SIG-M5 (cell line): ENCODE measurements at places on chromosomes 11 and 22.

GRCh38 chr11:47389577-47390421 lies 11.5 kb upstream of the SPI1 start:
- no peak for DNase-seq

DNA sequence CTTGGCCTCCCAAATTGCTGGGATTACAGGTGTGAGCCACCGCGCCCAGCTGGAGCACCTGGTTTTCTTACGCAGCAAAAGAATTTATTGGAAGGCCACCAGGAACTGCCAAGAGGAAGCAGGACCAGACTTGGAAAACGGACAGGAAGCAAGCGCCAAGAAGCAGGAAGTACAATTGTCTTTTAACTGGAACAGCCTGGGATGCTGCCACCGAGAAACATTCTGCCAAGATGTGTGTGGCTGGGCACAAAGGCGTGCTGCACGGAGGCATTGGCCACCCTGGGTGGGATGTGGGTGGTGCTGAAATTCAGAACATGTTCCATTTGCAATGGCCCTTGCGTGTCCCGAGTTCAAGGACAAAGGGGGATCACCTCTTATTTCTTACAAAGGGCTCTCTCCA lies 15.4 kb downstream of the SLC3A2 start:
- no peak for DNase-seq

- no peak for DNase-seq
Measured at GRCh38 chr11:134580610-134580975, 168.6 kb upstream of the B3GAT1 start.

GRCh38 chr11:119616586-119617339 lies 112.2 kb downstream of the NECTIN1 start:
- DNase-seq: no peak

GRCh38 chr11:73126804-73127480 lies 15.2 kb downstream of the FCHSD2 start:
- DNase-seq: no peak

GRCh38 chr11:131649856-131650255 lies 279.4 kb downstream of the NTM start:
- no peak for DNase-seq

GRCh38 chr22:28464127-28464526 lies 215.5 kb downstream of the TTC28 start:
- DNase-seq: no peak

- no peak for DNase-seq
Measured at GRCh38 chr11:78957476-78958245, 383.0 kb upstream of the NARS2 start.

DNA sequence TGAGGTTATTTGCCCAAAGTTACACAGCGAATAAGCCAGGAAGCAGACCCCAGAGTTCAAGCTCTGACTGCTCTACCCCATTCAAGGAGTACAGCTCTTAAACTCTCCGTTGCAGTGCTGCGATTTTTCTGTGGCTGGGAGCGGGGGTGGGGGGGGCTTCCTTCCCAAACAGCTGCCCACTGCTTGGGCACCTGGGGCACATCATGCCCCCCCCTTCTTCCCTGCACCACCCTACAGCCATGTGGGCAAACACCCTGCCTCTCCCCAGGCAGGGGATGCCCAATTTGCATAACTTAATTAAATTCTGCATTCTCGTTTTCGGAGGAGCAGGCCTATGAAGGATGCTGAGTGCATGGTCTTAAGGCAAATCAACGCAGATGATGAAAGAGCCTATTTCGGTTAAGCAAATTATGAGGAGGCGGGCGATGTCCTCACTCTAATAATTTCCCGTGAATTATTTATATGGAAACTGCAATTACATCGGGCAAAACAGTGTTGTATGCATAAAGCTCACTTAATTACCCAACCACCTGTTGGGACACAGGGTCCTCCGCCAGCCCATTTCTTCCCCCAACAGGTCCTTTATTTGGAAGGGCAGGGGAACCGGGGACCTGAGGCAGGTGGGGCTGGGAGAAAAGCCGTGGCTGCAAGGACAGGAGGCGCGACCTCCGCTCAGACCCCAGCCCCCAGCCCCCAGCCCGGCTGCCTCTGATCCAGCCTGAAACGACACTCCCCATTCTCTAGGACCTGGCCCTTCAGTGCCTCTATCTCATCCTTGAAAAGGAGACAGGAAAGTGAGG lies 610.5 kb downstream of the BUD13 start:
- no peak for DNase-seq

- DNase-seq: no peak
Measured at GRCh38 chr11:85767246-85767945, 43.5 kb downstream of the SYTL2 start.

DNA sequence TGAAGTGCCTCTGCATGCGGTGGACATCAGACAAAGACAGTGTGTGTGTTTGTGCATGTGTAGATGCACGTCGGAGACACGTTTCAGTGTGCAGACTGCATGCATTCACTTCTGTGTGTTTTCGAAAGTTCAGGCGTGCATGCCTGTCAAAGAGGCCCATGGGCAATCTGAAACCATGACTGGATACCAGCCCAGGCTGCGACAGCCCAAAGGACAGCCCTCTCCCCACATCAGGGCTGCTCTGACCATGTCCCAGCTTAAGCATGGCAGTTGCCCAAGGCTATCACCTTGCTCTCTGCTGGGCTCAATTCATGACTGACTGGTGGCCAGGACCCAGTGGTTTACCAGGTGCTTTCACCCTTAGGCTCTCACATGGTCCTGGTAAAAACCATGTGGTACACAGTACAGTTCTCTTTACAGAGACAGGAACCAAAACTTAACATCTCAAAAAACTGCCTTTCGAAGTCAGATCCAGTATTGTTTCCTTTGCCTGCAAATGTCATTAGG lies 423.7 kb upstream of the CADM1 start:
- DNase-seq: no peak

GRCh38 chr11:32420937-32421901 lies 14.1 kb downstream of the WT1 start:
- peak; percentile 22 for DNase-seq

GRCh38 chr11:112460141-112460540 lies 199.5 kb upstream of the PLET1 start:
- no peak for DNase-seq

DNA sequence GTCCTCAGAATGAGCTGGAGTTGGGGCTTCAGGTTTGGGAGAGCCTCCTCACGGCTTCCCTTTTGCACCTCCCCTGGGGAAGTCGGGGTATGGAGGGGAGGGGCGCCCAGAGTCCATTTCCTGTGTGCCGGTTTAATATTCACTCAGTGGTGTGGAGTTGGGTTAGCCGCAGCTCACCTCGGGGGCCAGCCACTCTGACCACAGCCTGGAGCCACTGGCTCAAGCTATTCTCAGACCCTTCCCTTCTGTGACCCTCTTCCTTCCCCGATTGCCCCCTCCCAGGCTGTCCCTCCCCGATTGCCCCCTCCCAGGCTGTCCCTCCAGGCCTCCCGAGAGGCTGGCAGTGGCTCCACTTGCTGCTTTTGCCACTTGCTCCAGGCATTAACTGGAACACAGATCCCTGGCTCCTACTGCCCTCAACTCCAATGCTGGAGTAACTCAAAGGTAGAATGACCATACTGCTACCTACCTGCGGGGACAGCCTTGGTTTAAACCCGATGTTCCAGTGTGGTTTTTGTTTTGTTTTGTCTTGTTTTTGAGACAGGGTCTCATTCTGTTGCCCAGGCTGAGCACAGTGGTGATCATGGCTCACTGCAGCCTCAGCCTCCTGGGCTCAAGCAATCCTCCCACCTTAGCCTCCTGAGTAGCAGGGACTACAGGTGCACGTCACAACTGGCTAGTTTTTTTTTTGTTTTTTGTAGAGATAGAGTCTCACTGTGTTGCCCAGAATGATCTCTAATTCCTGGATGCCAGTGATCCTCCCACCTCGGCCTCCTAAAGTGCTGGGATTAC lies 29.3 kb downstream of the RPUSD4 start:
- DNase-seq: no peak

- DNase-seq: no peak
Measured at GRCh38 chr22:37472418-37473006, 13.7 kb downstream of the MFNG start.

DNA sequence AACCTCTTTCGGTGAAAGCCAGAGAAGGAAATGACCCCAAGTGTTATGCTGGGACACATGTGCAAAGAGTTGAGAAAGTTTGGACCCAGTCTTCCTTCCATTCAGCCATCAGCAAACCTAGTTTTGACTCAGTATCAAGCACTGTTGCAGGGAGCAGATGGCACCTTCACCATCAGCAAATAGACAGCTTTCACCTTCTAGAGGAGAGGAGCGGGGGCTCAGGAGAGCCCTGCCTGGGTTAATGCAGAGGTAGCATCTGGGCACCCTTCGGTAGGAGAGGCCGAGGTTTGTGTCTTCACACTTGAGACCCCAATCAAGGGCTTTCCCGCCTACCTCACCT lies 16.2 kb upstream of the MFRP start:
- DNase-seq: no peak

DNA sequence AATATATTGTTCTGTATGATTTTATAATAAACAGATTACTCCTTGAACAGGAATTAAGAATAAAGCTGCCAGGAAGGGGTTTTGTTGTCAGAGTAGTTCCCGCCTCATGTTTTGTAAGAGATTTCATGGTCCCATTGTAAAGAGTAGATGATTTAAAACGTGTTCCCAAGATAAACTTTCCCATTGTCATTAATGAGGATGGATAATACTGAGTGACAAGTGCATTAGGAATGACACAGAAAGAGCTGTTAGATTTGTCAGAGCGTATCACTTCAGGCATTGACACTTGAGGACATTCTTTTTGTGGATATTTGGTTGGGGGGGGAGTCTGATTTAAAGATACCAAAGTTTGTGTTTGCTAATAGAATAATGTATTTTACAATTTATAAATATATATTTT lies 147.0 kb downstream of the PAX6 start:
- DNase-seq: no peak
